ELR (cell line): ENCODE measurements at places on chromosomes 2 and 18.
A peak's percentile ranks its signal among the peaks of the same experiment; 100 is the strongest.

DNA sequence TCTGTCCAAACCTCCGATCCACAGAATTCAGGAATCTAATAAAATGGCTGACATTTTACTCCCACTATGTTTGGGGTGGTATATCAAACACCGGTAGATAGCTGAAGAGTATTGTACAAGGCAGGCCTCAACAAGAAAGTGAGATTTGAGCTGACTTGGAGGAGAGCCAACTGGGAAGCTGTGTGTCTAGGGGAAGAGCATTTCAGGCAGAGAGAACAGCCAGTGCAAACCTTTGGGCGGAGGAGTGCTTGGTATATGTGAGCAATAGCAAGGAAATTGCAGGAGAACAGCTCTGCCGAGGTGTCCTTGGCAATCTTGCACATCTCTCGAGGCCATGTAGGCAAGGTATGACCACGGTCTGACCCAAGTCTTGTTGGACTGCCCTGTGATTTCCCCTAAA, 1.8 kb upstream of the MERTK start:
- DNase-seq = no peak

DNA sequence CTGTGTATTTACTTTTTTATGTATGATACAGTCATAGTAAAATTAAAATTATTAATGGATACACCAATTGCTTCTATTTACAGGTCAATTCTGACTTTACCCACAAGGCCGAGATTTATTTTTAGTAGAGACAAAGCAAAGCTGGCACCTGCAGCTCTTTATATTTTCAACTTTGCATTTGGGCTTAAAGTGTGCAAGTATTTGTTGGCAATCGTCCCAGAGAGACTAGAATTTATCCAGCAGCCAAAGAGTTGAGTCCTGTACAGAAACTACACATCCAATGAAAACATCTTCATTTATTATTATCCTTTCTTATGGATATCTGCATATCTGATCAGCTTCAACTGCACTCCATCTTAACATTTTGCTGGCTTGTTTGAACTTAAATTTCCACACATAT, 485.6 kb downstream of the SOX11 start:
- no peak for DNase-seq

DNA sequence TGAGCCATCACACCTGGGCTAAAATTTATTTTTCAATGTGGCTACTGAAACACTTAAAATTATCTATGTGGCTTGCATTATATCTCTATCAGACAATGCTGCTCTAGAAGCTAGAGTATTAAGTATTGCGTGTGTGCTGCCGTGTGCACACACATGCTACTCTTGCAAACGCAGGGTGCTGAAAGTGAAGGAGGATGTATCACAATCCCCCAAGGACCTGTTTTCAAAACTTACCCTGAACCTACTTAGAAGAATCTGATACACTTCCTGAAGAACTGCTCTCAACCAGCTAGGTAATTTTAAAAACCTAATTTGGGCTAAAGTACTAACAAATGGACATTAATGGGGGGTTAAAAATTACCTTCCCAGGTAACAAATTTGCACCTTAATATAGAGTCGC, 66.5 kb downstream of the EPHA4 start:
- DNase-seq = no peak

DNA sequence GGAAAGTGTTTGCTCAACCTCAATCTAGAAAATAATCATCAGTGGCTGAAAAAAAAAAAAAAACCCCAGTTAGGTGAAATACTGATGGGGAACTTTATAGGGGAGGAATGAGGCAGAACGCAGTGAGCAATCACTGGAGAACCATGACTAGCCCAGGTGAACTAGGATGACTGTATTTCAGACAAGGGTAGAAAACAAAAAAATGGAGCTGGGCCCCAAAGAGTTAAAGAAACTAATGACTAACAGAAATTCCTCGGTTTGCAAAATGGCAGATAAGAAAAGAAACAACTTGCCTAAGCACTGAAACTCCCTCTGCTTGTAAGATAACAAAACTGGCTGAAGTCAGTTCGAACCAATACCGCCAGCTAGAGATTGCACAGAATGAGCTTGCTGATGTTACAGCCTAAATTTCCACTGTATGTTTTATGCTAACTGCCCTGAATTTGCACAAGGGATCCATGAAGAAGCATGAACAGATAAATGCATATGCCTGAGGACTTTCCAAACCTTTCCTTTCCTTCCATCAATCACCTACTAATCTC, 245.9 kb downstream of the METTL4 start:
- peak; percentile 25 for DNase-seq

DNA sequence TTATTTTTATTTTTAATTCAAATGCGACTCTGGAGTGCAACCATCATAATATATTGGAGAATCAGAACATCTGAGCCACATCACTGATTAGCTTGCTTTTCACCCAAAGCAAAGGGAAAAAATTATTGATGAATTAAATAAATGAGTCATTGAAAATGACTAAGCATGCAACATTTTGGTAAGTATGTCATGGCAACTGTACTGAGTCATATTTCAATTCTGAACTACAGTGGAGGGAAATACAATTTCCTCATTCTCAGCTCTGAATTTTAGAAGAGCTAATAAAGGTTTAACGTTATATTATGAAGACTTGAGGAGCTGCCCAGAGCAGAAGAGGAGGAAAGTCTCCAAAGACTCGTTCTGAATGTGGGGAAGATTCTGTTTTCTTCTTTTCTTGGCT, 89.6 kb upstream of the CCDC68 start:
- peak; percentile 85 for DNase-seq

- peak; percentile 83 for DNase-seq
These were observed 483.0 kb upstream of the FSIP2 start for GRCh38 chr2:185255566-185255965.

- DNase-seq = no peak
These were observed 82.7 kb downstream of the FAM168B start for GRCh38 chr2:131010566-131010965.

DNA sequence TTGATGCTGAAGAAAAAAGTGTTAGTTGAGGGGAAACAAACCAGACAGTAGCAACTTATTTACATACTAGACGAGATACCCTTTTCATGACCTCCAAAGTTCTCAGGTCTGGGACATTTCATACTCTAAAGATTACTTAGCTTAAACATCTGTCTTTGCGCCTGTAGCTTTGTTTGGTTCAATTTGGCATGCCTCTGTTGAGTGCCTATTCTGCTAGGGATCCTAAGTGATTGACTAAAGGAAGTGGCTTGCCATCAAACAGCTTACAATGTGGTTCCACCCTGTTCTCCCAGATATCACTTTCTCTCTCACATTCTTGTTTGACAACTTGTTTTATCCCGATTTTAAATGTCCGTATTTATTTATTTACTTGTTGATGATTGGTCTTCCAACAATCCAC, 488.8 kb downstream of the PARD3B start:
- no peak for DNase-seq

- DNase-seq = peak; percentile 70
These were observed 767 bp downstream of the RHOB start for GRCh38 chr2:20447437-20448245.

DNA sequence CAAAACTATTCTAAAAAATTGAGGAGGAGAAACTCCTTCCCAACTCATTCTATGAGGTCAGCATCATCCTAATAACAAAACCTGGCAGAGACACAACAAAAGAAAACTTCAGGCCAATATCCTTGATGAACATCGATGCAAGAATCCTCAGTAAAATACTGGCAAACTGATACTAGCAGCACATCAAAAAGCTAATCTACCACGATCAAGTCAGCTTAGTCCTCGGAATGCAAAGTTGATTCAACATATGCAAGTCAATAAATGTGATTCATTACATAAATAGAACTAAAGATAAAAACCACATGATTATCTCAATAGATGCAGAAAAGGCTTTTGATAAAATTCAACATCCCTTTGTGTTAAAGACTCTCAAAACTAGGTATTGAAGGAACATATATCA, 63.1 kb downstream of the EHBP1 start:
- peak; percentile 8 for DNase-seq

GRCh38 chr2:160472839-160473251, 20.8 kb downstream of the RBMS1 start:
- DNase-seq = peak; percentile 68

DNA sequence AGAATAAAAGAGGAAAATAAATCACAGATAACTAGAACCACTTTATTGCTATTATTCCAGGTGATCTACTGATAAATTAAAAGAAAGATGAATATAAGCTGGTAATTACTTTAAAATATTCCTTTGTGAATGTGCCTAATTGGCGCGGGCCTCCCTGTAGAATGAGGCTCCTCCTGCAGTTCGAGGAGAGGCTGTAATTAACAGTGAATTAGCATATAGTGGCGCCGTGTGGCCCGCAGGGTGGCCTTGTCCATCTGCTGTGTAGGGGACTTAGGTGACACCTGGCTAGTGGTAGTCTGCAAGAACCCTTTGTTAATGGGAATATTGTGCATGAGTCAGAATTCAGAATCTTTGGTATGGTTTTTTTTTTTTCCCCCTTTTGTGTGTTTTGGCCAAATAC, 119.8 kb downstream of the AGAP1 start:
- DNase-seq = no peak

DNA sequence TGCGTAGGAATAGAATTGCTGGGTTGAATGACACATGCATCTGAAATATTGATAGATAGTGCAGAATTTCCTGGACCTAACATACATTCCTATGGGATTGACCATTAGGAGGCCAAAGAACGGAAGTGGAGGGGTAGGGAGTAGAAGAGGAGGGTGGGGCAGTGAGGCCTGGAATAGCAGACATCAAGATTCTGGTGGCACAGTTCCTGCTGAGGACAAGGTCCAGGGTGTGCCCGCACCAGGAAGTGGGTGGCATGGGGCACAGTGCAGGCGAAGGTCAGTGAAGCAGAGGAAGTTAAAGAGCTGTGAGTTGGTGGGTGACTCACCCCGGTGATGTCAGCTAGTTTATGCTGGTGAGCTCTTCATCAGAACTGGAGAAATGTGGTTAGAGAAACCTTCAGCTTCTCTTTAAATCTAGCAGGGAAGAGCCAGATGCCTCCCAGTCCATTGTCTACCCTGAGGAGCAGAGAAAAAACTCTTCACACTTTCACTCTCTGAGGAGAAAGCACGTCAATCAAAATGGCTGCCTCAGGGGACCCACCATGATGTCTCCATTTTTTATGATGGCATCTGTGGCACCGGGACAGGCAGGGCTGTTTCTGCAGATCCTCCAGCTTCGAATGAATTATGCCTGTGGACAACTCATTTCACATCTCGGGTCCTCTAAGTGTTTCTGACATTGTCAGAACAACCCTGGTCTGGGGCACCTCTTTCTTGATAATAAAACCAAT, 55.9 kb upstream of the CTLA4 start:
- DNase-seq = peak; percentile 94

DNA sequence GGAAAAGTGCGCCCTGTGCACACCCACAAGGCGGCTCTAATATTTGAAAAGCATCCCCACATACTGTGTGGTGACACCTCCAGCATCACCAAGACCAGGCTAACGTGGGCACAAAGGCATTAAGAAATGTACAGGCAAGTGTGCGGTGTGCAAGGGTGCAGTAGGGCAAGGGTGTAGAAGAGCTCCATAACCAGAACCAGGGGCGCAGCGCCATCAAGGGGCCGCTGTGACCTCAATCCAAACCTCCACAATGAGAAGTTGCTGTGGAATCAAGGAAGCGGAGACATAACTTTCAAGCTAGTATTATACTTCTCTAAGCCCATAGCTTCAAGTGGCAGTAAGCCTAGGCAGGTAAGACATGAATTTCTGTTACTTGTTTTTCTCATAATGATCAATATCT, 13.0 kb downstream of the L3MBTL4 start:
- DNase-seq = no peak

DNA sequence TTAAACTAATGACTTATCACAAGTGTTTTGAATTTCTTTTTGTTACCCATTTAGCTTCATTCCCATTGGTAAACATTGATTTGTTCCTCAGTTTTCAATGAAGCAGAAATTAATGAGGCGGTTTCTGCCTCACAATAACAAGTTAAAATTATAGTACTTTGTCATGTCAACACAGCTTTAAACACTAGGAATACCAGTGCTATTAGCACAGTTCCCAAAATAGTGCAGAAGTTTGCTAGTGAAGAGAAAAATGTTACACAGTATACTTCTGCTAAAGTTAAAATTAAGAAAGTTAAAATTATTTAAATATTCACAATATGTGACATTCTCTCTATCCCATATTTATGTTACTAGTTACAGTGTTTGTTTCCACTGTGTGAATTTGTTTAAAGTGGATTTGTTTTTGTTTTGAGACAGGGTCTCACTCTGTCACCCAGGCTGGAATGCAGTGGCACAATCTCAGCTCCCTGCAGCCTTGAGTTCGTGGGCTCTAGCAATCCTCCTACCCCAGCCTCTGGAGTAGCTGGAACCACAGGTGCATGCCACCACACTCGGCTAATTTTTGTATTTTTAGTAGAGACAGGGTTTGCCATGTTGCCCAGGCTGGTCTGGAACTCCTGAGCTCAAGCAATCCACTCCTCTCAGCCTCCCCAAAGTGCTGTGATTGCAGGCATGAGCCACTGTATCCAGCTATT, 3.8 kb upstream of the CHN1 start:
- no peak for DNase-seq

GRCh38 chr2:137957033-137957432, 7.2 kb upstream of the HNMT start:
- DNase-seq = peak; percentile 87

GRCh38 chr18:74197705-74198341, 49.5 kb downstream of the TIMM21 start:
- no peak for DNase-seq

- DNase-seq = no peak
These were observed 599.5 kb downstream of the KCNJ3 start for GRCh38 chr2:155298001-155298400.

- peak; percentile 2 for DNase-seq
These were observed 391.2 kb upstream of the HNRNPA3 start for GRCh38 chr2:176821350-176821749.

DNA sequence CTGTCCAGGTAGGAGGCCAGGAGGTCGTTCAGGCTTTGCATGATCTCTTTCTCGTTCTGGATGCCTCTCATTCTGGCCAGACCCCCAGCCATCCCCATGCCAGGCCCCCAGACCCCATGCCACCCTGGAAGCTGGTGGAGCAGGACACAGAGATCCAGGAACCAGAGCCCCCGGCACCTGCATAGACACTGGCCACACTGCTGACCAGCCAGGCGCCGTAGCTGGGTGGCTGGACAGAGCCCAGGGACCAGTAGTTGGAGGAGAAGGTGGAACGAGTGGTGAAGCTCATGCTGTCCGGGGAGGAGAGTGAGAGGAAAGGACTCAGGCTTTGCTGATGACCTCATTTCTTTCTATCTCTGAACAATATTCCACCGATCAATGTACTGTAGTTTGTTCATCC, 35.5 kb downstream of the SLC4A5 start:
- no peak for DNase-seq

- DNase-seq = no peak
These were observed 116.3 kb downstream of the FEZ2 start for GRCh38 chr2:36481709-36482108.

DNA sequence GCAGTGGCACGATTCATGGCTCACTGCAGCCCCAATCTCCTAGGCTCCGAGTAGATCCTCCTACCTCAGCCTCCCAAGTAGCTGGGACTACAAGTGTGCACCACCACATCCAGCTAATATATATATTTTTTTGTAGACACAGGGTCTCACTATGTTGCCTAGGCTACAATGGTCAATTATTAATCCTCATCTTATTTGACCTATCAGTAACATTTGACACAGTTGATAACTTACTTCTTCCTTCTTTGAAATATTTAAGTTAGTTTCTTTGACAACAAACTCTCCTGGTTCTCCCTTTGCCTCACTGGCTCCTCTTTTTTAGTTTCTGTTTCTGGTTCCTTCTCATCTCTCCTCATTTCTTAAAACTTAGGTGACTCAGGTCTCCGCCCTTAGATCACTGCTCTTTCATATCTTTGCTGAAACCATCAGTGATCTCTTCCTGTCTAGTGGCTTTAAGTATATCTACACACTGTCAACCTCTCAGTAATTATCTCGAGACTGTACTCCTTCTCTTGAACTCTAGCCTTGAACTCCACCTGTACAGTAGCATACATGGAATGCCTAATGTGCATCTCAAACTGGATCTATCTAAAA, 11.5 kb downstream of the PGAP1 start:
- DNase-seq = no peak
